ENCODE measurements at places on chromosomes 13 and 19.

GRCh38 chr19:47549261-47549862 is 23.6 kb downstream of the ZNF541 start:
- no peak for DNase-seq

- no peak for DNase-seq
Observed at GRCh38 chr13:57553932-57554331, 77.6 kb upstream of the PCDH17 start.

DNA sequence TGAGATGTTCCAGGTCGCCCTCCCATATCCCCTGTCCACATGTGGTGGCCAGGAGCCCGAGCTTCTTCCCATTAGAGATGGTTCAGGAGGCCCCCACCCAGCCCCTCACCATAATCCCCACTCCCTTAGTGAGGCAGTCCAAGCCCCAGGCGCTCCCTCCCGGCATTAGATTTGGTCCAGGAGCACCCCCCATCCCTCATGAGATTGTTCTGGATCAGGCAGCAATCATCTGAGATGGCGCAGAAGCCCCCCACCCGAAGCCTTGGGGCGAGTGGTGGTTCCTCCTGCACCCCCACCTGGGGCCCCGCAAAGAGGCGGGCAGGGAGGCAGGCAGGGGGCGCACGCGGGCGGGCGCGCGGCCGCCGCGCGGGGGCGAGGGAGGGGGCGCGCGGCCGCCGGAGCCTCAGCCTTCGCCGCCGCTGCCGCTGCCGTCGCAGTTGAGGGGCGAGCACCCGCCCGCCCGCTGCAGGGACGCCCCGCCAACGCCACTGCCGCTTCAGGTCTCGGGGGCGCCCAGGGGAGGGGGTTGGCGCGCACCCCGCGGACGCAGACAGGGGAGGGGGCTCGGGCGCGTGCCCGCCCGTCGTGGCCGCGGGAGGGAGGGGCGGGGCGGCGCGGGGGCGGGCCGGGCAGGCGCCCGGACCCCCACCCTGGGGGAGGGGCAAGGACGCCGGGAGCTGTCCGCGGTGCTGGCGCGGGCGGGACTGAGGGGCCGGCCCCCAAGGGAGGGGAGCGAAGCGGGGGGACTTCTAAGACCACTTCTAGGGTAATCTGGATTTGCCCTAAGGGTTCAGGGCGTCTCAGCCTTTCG is 46.4 kb upstream of the SHKBP1 start:
- DNase-seq, result no peak

DNA sequence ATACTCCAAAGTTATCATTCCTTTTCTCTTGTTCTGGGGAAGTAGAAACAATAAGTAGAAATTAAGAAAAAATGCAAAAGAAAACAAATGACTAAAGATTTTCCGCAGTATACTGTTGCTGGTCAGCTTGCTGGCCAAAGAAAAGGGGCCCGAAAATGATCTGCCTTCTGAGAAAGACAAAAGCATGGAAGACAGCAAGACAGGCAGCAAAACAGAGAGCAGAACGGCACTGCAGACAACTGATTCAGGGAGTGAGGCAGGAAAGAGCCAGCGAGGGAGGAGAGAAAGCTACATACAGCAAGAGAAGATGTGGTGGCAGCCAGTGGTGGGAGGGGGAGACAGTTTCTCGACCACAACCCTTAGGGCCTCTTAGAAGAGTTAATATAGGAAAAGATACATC is 5.3 kb upstream of the DOCK9 start:
- no peak for DNase-seq

DNA sequence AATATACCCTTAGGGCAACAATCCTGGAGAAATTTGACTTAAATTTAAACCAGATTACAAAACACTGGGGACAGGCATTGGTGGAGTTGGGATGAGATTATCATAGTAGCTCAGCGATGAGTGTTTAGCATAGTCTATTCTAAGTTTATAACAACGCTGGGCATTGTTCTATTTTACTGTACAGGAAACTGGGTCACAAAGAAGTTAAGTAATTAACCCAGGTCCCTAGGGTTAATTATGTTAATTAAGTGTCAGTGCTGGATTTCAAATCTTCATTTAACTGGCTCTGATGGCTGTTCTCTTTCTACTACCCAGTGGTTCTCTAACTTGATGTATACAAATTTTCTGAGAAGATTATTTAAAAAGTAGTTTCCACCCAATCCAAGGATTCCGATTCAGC is 388.9 kb downstream of the KCNRG start:
- no peak for DNase-seq

- no peak for DNase-seq
Observed at GRCh38 chr19:55640043-55640576, 692 bp upstream of the ZNF580 start.

DNA sequence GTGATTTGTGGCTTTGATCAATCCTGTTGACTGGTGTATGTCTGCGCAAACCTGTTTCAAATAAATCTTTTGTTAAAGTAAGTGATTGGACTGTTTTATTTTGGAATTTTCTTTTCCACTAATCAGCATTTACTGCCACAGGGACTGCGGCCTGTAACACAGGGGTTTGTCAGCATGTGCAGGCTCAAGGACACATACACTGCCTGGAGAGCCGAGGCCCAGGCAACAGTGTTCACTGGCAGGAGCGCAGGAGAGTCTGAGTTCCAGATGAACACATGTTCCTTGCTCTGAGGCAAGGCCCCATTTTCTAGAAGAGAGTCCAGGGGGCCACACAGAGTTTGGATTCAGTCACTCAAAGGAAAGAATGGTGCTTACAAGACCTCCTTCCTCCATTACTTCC is 26.0 kb downstream of the SHISA2 start:
- DNase-seq, result no peak

- DNase-seq, result no peak
Observed at GRCh38 chr19:7527516-7528191, 5.2 kb downstream of the MCOLN1 start.

DNA sequence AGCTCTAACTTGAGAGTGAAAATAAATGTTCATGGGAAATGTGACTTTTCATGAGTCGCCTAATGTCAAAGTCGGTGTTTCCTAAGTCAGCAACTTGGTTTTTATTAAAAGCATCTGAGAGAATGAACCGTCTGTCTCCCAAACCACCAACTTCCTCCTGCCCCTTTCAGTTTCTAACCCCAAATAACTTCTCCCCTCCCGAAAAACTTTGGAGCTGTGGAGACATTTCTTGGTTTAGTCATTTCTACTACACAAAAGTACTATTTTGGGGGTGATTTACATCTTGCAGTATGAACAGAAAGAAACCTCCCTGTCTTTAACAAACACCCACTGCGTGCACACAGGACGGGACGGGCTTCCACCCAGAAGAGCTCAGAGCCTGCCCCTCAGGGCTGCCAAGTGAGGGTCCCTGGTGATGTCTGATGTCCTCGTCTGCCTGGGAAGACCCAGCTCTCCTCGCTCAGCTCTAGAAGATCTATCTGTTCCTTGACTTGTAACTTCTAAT is 65.0 kb downstream of the RASA3 start:
- DNase-seq, result peak; percentile 43

DNA sequence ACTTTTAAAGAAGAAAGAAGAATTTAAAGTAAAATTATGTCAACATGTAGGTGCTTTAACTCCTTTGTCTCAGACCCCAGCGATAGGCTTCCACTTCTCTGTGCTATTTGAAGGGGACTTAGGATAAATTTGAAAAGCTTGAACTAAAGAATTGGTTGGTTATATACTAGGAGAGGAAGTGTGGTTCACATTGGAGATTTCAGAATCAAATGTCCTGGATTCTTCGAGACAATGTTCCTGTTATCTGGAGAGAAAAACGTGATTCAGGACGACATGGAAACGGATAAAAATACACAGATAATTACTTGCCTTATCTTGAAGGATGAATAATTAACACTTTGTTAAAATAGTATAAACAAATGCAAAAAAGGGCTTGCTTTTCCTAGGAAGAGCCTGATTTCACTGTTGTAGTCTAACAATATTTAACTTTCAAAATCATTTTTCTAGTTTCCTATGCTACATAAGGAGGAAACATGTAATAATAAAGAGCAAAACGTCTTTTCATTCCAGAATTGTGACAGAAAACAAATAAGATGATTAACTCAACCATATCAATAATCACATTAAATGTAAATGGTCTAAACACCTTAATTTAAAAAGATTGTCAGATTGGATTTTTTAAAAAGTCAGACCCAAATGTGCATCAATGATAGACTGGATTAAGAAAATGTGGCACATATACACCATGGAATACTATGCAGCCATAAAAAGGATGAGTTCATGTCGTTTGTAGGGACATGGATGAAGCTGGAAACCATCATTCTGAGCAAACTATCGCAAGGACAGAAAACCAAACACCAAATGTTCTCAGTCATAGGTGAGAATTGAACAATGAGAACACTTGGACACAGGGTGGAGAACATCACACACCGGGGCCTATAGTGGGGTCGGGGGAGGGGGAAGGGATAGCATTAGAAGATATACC is 724 bp upstream of the ZNF780A start:
- DNase-seq, result no peak

DNA sequence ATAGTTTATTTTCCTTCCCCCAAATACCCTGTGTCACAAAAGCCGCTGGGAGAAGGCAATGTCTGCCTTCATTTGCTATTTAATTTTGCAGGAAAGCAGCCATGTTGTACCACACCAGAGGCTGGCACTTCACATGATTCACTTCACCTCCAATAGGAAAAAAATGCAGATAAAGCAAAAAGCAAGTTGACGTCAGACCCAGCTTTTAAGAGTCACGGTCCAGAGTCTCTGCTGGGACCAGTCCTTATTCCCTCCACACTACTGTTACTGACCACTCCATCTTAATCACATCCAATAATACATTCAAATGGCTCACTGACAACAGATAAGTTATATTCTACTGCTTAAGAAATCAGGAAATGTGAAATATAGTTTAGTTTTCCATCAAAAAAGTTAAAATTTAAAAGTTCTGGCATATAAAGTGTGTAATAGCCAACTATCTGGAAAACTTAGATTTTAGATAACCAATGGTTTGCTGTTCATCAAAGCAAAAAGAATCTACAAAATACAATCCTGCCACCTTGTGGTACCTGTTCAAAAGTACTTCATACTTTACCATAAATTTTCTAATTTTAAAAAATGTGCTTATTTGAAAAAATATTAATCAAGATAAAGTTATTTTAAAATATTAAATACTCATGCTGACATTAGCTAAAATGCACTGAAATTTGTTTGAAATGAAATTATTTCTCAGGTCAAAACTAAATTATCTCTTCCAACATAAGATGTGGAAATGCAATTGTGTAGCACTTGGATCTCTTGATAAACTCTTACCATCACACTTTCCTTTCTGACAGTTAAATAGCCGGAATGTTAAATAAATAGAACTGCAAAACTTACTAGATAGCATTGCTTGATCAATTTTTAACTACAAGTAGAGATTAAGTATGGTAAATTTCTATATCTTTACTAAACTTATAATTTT is 97.3 kb downstream of the SERP2 start:
- peak; percentile 50 for DNase-seq

GRCh38 chr13:54185785-54186184 is 1157.2 kb downstream of the OLFM4 start:
- DNase-seq, result peak; percentile 25

Data from PC-3 (cell line).